ENCODE measurements at places on chromosomes 3 and 15.

DNA sequence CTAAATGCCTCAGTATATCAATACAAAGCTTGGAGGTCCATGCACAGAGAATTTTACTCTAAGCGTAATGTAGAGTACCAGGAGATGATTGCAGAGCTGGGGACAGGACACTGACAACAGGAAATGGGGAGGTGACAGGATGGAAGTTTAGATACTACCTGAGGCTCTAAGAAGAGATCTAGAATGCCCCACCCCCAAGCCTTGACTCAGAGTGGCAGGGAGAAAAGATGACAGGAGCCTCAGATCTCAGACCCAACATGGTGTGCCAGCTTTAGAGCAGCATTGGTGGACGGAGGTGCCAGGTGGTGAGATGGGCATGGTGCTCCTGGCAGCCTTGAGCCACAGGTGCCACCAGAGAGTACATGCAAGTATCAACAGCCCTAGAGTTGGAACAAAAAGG is 62.5 kb downstream of the LYZL4 start:
- DNase-seq: no peak

DNA sequence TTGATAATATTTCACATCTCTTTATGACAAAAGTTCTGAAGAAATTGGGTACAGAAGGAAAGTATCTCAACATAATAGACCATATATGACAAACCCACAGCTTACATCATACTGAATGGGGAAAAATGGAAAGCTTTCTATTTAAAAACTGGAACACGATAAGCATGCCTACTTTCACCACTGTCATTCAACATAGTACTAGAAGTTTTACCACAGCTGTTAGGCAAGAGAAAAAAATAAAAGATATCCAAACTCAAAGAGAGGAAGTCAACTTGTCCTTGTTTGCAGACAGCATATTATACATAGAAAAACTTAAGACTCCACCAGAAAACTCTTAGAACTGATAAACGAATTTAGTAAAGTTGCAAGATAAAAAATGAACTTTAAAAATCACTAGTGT is 40.3 kb downstream of the COPS2 start:
- no peak for DNase-seq

DNA sequence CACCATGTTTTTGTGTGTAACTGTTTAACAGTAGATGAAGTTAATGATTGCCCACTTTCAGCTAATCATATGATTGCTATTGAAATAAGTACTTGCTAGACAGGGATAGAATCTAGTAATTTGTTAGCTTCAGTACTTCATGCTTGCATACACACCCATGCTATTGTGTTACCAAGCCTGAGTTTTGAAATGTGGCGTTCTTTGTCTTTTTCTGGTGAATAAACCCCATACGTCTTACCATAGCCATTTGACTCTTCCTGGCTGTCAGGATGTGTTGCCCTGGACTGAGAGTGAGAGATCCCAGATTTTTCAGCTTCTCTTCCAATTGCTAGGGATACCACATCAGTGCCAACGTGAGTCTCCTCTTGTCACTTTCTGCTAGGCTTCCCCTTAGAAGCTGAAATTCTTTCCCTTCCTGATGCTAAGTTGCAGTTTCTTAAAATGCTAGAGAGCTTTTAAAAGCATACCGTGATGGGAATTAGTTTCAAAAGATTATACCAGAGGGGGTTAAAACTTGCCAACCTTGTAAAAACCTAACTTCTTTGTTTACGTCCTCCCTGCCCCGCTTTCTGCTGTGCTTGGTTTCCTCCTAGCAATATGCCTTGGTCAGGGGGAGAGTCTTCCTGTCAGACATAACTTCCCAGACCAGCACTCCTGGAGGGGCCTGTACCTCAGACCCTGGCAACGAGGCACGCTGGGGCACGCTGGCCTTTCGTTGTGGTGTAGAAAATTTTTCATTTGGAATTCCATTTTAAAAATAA is 62.9 kb upstream of the ULK4 start:
- DNase-seq: no peak

DNA sequence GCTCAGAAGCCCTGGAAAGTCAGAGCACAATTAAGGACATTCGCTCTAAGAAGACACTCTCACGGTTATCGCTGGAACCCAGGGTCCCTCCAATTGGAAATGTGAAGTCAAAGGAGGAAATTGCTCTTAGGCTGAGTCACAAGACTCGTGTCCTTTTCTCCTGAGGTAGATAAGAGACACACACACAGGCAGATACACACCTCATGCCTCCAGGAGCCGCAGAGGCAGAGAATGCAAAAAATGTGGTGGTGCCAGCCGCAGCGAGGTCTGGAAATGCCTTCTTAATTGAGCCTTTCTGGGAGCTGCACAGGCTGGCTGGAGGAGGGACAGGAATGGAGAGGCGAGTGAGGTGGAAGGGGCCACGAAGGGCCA is 189.3 kb downstream of the OPA1 start:
- DNase-seq: peak; percentile 94
